ENCODE measurements at places on chromosomes 3 and 15. TPM values are rescaled to one million over a fixed set of nuclear protein-coding genes. Genes with fewer than 3 reads are reported as not detected.

- peak; percentile 4 for DNase-seq
Measured at GRCh38 chr3:147419781-147420224, 10.6 kb downstream of the ZIC1 start.

Gene USP13
- total RNA-seq = 10.3 TPM

Gene PLSCR5
- total RNA-seq = not detected

Gene FBXO40
- total RNA-seq = not detected
